BE2C (cell line): ENCODE measurements at places on chromosomes 3 and 15.

DNA sequence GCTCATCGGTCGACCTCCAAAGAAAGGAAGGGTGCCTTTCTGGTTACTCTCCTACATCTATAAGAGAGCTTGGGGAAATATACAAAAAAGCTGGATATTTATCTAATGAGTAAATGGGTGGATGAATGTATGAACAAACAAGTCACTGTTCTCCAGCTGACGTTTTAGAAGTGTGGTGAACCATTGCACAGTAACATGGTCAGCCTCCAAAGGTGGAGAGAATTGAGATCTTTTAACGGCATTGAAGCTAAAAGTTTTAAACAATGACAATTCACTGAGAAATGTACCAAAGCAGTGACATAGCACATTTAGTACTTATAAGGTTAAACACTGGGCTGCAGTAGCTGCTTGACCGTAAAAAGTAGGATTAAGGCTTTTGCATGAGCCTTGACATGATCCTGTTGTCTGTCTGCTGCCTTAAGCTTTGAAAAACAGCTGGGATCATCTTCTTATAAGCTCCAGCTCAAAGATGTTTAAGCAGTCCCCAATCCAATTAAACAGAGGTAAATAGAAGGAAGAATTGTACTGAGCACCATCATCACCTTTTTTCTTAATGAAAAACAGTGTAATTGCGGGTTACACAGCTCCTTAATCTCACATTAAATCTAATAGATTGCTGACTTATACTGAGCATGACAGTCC, 222.9 kb downstream of the WDR72 start:
- DNase-seq = no peak

- DNase-seq = no peak
Observed at GRCh38 chr3:191339316-191339917, 9.1 kb upstream of the UTS2B start.

GRCh38 chr15:27454281-27455075, 483.5 kb downstream of the GABRG3 start:
- DNase-seq = no peak

DNA sequence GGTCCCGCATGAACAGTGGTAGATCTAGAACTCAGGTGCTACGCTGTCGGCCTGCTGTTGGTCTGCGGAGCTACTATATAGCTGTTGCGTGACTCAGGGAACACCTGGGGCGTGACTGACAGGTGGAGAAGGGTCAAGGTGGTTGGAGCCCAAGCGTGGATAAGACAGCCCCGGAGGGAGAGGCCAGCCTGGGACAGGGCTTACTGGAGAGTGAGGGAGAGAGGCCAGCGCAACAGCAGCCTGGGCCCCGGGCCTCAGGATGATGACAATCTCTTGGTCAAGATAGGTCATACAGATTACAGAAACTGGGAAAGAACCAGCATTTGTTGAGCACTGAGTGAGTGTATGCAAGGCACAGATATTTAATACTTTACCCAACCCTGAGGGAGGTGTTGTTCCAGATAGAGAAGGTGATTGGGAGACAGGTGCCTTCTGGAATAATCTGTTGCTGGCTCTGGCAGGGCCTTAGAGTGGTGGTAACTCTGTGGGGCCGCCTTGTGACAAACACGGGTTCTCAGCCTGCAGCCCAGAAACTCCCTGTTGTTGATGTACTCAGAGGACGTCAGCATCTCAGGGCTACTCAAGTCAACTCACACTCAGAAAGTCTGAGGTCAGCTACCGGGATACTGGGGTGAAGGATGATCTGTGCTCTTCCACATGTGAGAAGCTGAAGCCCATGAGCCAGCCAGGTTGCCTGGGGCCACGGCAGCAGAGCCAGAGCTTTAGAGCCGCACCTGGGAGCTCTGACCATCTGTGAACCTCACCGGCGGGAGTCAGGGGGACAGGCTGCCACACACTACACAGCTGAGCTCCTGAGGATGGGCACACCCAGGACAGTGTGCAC, 265.4 kb upstream of the HES1 start:
- no peak for DNase-seq

DNA sequence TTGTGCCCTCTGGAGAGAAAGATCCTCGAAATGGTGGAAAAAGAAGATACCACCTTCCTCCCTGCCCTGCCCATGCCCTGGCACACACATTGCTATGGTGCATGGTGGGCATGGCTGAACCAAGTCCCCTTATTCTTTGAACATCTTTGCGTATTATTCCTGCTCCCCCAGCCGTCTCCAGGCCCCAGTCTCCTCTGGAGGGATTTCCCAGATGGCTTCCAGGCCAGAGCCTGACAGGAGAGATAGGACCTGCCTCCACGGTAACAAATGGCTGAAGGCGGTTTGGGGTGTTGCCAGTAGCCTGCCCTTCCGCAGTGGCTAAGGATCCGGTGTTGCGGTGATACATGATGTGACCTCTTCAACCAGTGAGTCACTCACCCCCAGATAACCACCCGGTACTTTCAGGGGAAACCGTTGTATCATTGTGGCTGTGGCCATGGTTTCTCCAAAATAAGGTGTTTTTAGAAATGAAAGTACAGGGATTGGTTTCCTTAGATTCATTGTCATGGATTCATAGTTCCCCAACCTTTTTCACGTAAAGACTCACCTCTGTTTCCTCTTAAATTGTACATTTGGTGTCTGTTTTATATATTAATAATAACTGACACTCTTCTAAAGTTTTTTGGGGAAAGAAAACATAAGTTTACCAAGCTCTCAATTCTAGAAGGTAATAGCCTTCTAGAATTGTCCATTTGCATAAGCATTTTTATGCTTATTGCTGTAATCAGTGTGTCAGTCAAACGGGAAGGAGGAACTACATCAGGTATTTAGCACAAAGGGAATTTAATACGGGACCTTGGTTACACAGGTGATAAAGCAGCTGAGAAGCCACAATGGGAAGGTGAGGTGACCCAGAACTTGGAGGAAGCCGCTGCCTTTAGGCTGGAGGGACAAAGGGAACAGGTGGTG, 25.9 kb downstream of the SMAD3 start:
- peak; percentile 92 for DNase-seq

GRCh38 chr3:60594025-60594424, 657.2 kb downstream of the FHIT start:
- peak; percentile 37 for DNase-seq

DNA sequence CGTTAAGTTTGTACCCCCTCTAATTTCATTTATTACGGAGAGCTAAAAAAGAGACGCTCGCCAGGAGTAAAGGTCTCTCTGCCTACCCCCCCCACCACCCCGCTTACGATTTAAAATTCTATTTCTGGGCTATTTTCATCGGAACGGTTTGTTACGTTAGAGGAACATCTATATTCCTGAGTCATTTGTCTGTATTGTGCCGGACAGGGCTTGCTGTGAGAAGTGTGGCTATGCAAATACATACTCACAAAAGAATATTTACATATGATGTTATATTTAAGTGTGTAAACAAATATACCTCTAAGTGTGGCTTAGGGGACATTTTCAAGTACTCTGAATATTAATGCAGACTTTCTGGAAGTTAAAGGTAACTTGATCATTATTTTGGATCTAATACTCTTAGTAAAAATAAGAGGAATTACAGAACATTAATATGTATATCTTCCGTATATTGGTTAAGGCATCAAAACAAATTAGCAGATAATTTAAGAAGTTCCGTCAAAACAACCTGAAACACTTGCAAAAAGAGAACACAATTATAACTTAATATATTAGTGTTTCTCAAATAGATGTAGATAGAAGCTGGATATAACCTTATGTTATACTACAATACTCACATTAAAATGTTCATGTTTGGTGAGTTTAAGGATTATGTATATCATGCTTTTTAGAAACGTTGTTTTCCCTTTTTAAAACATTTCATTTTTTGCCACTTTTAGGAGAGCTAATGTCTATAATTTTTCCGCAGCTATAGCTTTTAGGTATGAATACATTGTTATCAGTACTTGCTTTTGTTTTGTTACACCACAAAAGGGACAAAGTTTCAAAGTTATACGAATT, 1.6 kb upstream of the SHOX2 start:
- no peak for DNase-seq

DNA sequence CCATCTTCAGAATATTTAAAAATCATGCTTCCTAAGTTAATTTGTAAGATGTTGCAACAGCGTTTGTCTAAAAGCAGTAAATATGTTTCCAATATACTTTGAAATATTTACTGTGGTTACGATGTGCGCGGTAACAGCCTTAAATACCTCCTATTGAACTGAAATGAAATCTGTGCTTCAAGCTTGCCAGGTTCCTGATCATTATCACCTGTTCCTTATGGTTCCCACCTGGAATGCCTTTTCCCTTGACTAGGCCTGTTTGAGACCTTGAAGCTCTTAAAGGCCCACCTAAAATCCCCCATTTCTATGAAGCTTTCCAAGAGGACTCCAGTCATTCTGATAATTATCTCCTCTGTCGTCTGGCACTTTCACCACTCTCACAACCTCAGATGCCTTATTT, 146.7 kb downstream of the NAALADL2 start:
- DNase-seq = no peak

GRCh38 chr3:184237807-184238206, 8.4 kb downstream of the VWA5B2 start:
- DNase-seq = no peak

DNA sequence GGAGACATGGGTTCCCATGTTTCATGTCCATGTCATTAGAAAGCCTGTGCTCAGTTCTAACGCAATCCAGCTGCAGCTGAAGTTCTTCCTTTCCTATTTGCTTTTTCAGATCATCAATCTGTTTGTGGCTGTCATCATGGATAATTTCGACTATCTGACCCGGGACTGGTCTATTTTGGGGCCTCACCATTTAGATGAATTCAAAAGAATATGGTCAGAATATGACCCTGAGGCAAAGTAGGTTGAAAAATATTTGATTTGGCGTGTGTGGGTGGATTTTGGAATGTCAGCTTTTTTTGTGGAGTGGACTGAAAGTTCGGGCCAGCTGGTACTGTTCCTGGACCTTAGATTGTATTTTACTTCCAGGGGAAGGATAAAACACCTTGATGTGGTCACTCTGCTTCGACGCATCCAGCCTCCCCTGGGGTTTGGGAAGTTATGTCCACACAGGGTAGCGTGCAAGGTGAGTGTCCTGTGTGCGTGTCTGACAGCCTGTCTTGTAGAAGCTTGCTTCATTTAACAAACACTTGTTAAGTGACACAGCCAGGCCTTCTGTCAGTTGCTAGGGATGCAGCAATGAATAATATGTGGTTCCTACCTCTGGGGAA, 69.6 kb downstream of the CHDH start:
- no peak for DNase-seq

- no peak for DNase-seq
Observed at GRCh38 chr15:69909719-69910444, 187.8 kb downstream of the TLE3 start.

- DNase-seq = no peak
Observed at GRCh38 chr3:66450390-66451022, 50.3 kb downstream of the LRIG1 start.

DNA sequence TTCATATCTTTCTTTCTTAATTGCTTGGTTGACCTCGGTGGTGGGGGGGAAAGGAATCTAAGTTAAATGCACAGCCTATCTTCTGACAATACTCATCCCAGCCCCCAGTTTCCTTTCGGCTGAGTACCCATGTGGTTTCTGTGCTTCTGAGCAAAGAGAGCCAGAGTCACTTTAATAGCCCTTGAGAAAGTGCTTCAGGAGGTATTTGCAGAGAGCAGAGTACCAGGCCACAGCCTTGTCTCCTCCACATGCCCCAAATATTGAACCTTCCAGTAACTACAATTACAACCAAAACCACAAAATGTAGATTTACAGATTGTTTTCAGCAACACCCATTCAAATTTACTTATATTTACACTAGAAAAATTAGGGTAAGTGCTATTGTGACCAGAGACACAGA, 647.4 kb downstream of the NR2F2 start:
- DNase-seq = no peak

- no peak for DNase-seq
Observed at GRCh38 chr3:76203578-76203977, 418.2 kb upstream of the ZNF717 start.

DNA sequence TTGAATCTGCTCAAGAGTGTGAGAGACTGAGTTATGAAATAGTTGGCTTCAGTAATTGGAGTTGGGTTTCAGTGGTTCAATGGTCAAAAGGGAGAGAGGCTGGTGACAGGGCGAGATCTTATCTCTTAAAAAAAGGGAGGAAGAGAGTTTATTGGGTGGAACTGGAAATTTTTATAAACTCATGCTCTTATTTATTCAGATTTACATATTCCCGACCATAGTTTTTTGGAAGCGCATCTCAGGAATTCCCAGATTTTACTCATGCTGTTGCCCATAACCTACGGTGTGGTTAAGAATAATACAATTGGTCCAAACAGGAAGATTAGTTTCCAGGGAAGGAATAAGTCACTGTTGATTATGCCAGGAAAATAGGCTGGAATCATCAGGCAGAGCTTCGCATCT, 41.4 kb downstream of the CD200 start:
- DNase-seq = no peak

GRCh38 chr15:63004211-63004610, 38.3 kb upstream of the TPM1 start:
- no peak for DNase-seq

GRCh38 chr15:69976366-69976994, 121.2 kb downstream of the TLE3 start:
- DNase-seq = no peak

DNA sequence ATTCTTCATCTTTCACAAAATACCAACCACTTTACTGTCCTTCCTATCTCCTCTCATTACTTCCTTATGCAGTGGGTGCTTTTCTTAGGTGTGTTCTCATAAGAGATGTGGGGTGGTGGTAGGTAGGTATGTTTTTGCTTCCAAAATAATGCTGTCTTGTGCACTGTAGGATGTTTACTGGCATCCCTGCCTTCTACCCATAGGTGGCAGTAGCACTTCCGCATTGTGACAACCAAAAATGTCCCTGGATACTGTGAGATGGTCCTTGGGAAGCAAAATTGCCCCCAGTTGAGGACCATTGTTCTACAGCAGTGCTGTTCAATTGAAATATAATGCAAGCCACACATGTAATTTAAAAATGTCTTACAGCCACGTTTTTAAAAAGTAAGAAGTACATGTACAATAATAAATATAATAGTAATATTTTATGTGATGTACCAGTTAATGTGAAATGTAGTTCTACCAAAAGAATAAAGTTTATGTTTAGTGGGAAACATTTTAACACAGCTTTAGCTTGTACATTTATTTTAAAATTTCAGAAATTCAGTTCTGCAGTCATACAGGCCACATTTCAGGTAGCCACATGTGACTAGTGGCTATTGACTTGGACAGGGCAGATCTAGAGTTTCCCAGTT, 75.2 kb downstream of the NEO1 start:
- DNase-seq = peak; percentile 34

DNA sequence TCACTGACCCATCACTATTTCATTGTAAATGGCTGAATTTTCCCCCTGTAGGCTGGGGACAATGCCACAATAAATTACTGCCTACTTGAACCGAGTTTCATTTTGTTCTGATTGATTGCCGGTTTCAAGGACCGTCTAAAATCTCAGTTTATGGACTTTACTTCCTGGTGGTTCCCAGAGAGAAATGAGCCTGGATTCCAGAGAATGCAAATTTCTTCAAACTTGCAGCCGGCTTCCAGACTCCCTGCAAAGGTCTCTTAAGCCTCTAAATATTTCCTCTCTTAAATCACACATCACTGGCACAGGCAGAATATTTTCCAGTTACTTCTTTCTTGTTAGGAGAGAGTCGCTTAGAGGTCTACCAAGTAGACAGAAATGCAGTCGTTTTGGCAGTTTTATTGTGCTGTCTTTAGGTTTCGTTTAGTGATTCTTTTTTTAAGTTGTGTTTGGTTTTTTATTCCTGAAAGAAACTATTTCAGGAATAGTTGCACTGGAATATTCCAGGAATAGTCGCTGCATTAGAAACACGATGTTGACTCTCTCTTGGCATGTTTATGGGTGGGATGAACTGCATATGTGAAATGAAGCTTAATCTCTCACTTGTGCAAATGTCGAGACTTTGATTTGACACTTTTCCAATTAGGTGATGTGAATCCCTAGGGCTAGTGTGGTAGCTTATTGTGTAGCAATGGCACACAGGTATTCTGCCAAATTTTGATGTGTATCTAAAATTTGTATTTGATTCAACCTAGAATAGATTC, 284.1 kb upstream of the NR2E3 start:
- no peak for DNase-seq
